Hematopoietic multipotent progenitor cell treated with erythropoietin and hydrocortisone succinate and interleukin-3 and kit ligand, for 8 days (in vitro differentiated cells): ENCODE measurements at places on chromosomes 12 and 14.

DNA sequence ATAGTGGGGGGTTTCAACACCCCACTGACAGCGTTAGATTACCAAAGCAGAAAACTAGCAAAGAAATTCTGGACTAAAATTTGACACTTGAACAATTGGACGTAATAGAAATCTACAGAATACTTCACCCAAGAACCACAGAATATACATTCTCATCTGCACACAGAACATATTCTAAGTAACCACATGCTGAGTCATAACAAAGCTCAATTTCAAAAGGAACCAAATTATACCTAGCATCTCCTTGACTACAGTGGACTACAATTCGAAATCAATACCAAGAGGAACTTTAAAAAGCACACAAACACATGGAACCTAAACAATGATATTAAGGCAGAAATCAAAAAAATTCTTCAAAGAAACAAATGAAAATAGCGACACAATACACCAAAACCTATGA is 871.6 kb upstream of the MDGA2 start:
- DNase-seq, result no peak

- DNase-seq, result no peak
Measured at GRCh38 chr14:66330228-66330627, 155.9 kb upstream of the CCDC196 start.

DNA sequence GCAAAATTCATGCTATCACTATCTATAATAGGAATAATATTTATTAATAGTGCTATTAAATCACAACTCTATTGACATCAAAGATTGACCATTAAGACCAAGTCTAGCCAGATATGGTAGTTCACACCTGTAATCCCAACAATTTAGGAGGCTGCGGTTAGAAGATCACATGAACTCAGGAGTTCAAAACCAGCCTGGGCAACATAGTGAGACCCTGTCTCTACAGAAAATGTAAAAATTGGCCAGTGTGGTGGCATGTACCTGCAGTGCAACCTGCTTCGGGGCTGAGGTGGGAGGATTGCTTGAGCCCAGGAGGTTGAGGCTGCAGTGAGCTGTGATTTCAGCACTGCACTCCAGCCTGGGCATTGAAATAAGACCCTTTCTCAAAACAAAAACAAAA is 11.0 kb downstream of the VEZT start:
- no peak for DNase-seq

- DNase-seq, result no peak
Measured at GRCh38 chr14:20904393-20905029, 13.3 kb downstream of the RNASE3 start.

DNA sequence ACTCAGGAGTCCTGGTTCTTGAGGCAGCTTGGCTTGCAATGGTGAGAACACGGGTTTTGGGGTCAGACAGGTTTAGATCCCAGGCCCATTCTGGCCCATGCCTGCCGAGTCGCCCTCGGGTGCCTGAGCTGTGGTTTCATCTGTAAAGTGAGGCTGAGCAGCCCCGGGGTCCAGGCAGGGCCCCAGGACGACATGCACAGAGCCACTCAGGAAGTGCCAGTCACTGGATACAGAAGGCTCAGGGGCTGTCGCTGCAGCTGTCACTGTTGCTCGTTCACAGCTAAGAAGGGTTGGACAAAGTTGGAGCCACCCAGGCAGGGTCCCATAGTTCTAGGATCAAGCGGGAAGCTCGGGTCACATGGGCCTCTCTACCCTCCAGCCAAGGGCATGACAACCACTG is 403.1 kb downstream of the BCL11B start:
- DNase-seq, result no peak

- no peak for DNase-seq
Measured at GRCh38 chr12:104064842-104065427, 604 bp downstream of the HCFC2 start.

DNA sequence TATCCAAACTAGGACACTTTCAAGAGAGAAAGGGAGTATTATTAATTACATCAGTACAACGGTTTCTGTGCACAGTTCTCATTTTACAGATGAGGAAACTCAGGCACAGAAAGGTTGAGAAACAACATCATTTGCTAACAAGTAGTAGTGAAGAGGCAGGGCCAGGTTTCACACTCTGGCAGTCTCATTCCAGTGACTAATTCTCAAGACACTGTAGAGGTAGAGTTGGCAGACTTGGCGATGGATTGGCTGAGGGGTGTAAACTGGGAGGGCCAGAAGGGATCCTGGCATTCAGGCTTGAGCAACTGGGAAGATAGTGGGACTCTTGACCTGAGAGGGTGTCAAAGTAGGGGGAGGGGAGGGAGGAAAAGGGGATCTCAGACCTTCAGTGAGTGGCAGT is 73.8 kb upstream of the BDKRB2 start:
- DNase-seq, result no peak

DNA sequence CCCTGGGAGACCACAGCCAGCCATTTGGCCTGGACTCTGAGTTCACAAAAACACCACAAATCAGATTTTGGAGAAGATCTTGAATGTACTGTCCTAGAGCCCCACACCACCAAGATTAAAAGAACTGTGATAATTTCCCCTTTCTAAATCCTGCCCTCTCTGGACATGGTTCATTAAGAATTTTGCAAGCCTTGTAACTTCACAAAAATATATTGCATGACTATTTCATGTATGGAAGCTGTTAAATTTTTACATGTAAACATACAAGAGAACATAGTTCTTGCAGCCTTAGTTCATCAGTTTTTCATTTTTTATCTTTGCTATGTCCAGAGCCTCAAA is 97.0 kb downstream of the SCARB1 start:
- no peak for DNase-seq

DNA sequence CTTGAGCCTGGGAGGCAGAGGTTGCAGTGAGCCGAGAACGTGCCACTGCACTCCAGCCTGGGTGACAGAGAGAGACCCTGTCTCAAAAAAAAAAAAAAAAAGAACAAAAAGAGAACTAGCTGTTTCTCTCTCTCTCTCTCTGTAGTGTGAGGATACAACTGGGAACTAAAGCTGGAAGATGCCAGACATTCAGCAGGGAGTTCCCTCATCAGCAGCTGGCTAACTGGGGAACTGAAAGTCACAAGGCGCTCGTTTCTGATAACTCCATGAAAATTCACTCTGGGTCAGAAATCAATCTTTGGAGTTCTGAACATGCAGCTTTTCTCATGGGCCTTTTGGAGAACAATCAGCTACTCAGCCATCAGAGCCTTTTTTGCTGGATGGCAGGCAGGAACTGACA is 43.5 kb upstream of the MAP1LC3B2 start:
- DNase-seq, result no peak

DNA sequence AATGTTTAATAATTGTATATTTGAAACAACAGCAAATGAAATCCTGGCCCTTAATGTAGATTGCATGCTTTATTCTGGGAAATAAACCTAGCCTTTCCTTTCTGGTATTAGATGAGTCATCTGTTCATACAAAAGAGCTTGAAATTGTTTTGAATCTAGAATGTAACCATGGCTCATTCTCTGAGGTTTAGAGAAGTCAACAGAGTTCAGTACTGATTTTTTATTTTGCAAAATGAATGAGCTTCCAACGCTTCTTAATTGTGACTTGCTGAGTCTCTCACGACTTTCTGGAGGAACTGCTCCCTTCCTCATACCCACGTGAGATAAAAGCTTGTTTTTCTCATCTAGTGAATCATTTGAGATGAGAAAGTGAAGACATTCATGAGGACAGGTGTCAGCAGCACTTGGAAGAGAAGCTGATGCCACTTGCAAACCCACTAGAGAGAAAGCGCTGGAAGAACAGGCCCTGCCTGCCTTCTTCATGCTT is 509.6 kb downstream of the VRK1 start:
- no peak for DNase-seq

- DNase-seq, result no peak
Measured at GRCh38 chr12:76084863-76085519, 506 bp upstream of the NAP1L1 start.

- DNase-seq, result no peak
Measured at GRCh38 chr12:4289231-4289878, 15.8 kb downstream of the CCND2 start.

GRCh38 chr12:90058704-90059103 is 350.1 kb upstream of the ATP2B1 start:
- no peak for DNase-seq
